ENCODE measurements at places on chromosomes 3 and 15.

GRCh38 chr15:43702174-43702573 lies 8.5 kb downstream of the CKMT1A start:
- no peak for DNase-seq

DNA sequence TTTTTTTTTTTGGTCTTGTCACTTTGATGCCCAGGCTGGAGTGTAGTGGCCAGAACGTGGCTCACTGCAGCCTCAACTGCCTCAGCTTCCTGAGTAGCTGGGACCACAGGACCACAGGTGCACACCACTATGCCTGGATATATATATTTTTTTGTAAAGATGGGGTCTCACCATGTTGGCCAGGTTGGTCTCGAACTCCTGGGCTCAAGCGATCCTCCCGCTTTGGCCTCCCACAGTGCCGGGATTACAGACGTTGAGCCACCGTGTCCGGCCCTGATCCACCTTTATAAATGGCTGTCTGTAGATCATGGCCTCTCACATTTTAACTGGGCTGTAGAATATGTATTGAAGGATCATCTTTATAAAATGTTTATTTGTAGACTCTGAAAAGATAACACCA lies 1.9 kb upstream of the EIF3J start:
- DNase-seq: no peak

DNA sequence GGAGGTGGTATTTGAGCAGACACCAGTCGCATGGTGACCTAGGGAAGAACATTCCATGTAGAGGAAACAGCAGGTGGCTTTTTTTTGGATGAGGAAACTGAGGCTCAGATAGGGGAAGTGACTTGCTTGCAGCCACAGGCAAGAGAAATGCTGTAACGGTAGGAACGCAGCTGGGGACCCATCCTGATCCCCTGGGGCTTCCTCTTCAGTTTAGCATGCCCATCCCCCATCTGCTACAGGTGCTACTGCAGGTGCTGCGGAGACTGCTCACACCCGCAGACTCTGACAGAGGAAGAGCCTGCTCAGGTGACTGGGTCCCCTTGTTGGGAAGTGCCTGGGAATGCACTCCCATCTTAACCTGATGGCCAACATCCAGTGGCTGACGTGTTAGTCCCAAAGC lies 55.4 kb upstream of the SEC13 start:
- DNase-seq: no peak

GRCh38 chr3:96843505-96844203 lies 29.3 kb downstream of the EPHA6 start:
- DNase-seq: no peak

DNA sequence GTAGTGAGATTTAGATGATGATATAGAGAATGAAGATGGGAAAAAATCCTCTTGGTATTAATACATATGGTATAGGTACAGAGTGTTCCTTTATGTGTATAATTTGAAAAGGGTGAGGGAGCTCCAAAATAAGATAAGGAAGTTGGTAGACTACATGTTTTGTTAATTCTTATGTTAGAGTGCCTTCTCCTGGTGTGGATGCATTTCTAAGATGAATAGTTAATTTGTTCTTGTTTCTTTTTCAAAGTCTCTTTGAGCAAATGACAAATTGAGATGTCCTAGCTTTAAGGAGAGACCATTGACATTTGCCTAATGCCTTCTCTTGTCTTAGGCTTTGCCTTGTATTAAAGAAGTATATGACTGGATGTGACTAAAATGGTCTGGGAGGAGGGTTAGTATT lies 34.1 kb downstream of the AKAP13 start:
- DNase-seq: peak; percentile 66

DNA sequence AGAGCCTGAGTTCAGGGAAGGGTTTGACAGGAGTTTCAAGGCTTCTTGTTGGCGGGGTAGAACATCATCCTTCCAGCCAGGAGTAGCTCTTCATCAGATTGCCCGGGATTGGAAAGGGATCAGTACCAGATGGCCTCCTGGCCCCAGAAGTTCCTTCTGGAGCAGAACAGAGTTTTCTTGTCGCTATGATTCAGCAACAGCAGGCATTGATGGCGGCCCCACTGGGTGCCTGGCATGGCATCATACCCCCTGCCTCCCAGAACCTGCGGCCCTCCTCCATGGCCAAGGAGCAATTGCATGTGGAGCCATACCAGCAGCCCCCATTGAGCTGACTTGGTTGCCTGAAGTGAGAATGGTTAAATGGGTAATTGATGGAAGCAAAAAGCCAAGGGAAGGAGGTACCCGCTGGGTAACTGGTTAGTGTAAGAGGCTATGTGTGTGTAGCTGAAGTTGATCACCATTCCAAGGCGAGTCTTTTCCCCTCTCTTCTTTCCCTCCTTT lies 305.6 kb downstream of the PTPRG start:
- DNase-seq: no peak

DNA sequence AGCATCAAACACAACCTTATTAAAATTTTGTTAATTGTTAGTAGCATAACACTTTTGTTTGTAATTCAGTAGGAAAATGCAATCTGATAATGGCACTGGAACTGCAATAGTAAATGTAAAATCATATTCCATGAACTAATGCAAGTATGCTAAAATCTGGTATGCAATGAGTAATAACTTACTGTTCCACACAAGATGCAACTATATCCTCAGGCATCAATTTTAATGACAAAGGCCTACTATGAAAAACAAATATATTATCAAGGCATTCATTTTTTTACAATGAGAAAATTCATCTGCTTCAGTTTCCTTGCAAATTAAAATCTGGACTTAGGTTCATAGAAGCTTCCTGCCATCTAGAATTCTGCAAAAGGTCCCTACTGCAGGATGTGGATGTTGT lies 1.4 kb upstream of the NSMCE3 start:
- DNase-seq: no peak

DNA sequence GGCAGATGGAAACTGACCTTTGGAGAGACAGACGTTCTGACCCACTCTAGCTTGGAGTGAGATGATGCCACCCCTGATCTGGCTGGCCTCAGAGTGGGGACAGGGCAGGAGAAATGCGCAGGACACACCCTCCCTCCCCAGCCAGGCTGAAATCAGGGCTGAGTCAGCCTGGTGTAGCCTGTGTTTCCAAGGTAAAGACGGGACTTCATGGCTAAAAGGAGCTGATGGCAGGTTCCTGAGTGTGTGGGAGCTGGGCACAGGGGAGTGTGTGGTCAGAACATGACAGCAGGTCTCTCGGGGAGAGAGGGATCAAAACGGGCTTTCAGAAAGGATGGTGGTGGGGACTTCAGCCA lies 14.6 kb upstream of the POLG start:
- DNase-seq: peak; percentile 43

- DNase-seq: no peak
These were observed 63.0 kb downstream of the CHSY1 start for GRCh38 chr15:101188637-101189408.

GRCh38 chr3:17260257-17260656 lies 375.5 kb downstream of the PLCL2 start:
- no peak for DNase-seq

GRCh38 chr15:65248511-65249255 lies 37.4 kb upstream of the CILP start:
- DNase-seq: no peak

DNA sequence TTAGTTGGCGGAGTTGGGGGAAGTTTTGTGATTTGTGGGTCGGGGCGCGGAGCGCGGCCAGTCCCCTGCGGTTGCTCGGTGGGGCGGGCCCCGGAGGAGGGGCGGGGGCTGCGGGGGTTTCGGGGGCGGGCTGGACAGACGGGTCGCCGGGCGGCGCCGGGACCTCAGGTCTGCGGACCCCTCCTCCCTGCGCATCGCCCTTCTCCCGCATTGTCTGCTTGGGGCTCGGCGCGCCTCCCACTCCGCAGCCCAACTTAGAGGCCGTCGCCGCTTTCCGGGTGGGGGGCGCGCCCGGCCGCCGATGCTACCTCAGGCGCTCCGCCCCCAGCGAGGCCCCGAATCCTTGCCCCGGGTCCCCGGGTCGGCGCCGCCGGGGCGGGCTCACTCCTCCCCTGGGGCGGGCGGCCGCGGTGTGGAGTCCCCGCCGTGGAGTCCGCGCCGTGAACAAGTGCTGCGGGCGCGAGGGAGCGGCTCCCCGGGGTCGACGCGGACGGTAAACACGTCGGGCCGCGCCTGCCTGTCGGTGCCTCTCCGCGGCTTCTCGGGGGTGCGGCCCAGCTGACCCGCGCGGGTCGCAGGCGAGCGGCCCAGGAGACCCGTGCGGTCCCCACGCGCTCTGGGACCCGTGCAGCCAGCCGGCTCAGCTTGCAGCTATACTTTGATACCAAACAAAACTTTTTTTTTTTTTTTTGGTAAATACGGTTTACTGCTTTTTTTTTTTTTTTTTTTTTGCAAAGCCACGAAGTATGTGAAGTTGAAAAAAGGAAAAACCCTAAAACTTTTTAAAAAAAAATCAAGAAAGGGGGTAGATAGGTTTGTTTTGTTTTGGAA lies 624 bp downstream of the AKAP13 start:
- peak; percentile 64 for DNase-seq

GRCh38 chr3:120161902-120162301 lies 67.7 kb upstream of the GSK3B start:
- DNase-seq: no peak

- DNase-seq: no peak
These were observed 2.2 kb upstream of the ALPK3 start for GRCh38 chr15:84814916-84815315.

DNA sequence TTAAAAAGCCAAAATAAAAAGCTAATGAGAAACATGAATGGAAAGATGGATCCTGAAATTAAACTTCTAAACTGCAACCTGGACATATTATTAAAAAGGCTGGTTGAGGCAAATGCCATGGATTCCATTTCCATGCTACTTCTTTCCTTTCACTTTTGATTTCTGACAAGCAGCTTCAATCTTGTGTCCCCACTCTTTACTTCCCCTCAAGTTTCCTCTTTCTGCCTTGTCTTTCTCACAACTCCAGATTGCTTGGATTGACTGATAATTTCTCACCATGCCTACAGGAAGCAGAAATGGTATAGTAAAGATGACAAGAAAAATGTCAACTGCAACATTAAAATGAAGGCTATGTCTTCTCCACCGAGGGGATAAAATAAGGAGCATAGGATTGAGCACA lies 1136.7 kb downstream of the TUSC7 start:
- DNase-seq: no peak

DNA sequence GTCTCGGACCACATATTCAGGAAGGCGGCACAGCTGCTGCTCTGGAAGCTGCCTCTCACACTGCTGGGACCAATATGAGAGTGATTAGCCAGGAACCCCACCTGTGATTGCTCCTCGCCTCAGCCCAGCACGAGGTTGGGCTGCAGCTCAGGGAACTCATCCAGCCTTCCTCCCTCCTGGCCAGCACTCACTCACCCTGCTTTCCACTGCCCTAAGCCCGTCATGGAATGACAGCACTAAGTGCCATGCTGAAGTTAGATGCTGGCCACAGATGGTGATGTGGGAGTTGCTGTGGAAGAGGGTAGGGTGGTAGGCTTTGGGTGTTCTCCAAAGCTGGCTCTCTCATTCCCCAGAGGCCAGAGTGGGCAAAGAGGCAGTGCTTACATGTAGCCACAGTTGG lies 7.3 kb downstream of the MST1R start:
- no peak for DNase-seq

- no peak for DNase-seq
These were observed 349.4 kb downstream of the CNTN6 start for GRCh38 chr3:1442271-1442670.

GRCh38 chr15:55016225-55016624 lies 180.5 kb downstream of the RSL24D1 start:
- no peak for DNase-seq
